ENCODE measurements at places on chromosomes 1 and 21.
A peak's percentile ranks its signal among the peaks of the same experiment; 100 is the strongest.

GRCh38 chr21:39110431-39110830, 72.8 kb downstream of the PSMG1 start:
- DNase-seq = no peak

DNA sequence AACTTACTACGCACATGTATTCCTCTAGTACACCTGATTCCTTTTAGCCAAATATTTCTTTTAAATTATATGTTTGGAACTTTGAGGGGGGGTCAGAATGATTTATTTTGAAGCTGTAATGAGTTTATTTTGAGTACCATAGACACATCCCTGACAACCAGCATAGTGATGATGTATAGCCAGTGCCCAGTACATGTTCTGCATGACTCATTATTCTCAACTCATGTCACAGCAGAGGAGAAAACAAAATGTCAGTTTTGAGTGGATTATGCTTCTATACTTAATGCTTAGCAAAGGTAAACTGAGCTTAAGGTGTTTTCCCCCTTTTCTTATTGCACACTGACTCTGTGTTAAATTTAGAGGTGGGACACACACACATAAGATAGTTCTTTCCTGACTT, 22.4 kb upstream of the LEPR start:
- DNase-seq = no peak

- DNase-seq = no peak
Measured at GRCh38 chr1:42928859-42929258, 29.8 kb downstream of the SLC2A1 start.

DNA sequence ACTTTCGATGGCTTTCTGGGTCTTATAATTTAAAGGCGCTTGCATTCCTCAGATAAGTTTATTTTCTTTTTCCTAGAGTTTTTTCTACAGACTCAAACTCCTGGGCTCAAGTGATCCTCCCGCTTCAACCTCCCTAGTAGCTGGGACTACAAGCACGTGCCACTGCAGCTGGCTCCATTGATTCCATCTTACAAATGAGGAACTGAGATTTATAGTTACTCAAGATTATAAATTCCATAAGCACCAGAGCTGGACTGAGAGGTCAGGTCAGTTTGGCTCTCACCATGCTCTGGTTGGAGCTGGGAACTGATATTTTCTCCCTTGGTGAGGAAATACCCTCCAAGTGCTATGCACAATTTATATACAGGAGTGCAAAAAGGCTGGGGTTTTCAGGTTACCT, 13.4 kb upstream of the PRPF38B start:
- DNase-seq = no peak

DNA sequence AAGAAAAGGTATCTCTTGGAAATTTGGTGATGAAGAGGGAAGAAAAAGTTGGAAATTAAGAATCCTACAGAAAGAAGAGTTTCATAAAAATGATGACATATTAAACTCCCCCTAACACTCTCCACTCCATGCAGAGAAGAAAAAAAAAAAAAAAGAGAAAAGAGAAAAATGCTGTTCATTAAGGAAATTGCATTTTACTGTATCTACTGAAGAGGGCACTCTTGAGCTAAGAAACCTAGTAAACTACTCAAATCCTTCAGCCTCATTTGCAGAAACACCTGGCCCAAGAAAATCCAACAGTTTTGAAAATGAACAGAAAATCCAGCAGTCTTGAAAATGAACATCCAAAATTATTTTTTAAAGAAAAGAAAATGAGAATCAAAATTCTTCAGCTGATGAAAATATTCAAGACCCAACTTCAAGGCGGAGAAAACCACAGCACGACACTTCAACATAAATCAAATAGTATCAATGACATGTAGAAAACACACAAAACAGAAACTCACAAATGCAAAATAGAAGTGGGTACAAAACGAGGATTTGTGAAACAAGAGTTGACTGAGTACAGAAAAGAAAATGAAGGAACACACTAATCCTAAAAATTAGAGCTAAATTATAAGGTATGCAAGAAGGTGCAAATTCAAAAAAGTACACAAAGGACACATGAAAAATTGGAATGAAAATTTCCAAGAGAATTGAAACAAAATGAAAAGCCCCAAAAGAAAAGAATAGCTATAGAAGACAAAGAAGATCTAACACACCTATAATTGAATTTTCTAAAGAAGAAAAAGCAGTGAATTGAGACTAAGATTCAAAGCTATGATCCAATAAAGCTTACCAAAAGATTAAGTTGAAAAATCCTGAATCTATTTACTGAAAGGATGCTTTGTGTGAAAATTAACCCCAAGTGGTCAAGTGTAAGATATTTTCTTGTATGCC, 73.2 kb upstream of the DNAJC6 start:
- DNase-seq = peak; percentile 19

GRCh38 chr1:53145051-53145600, 2.7 kb upstream of the SLC1A7 start:
- no peak for DNase-seq

GRCh38 chr21:34889676-34890469, 159.2 kb downstream of the RUNX1 start:
- peak; percentile 80 for DNase-seq

GRCh38 chr1:76137746-76138145, 63.2 kb downstream of the ST6GALNAC3 start:
- DNase-seq = peak; percentile 22

DNA sequence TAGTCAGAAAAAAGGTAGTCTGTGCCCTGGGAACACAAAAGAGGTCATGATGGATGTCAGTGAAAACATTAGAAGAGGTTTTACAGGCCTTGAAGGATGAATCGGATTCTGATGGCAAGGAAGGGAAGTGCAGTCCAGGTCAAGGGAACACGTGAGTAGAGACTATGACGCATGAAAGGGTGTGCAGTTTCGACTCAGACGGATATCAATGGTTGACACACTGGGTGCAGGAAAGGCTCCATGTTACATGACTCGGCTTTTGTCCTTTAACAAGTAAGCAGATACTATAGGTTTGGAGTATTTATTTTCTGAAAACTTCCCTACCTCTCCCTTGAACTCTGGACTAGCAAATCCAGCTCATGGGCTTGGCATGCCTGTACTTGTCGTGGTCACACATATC, 55.3 kb downstream of the SEC16B start:
- DNase-seq = no peak

GRCh38 chr1:170562646-170563338, 30.8 kb downstream of the GORAB start:
- DNase-seq = peak; percentile 90

DNA sequence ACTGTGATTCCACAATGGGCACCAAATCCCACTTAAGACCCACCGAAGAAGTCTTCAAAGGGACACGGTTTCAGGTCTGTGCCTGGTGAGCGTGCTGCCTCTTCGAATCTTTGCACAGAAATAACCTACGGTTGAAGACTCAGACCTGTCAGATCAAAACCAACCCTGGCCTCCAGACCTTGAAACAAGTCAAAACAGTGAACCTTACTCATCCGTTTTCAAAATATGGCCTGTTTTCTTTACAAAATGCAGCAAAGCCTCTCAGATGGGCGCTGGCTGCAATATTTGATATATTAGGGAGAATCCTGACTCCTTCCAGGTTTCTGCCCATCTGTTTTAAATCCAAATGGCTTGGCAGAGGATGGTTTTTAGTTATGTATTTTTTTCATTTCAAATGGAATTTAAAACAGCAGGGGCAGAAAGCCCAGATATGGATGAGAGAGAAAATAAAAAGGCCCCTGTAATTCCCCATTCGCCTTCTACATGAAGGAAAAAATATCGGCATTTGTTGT, 14.0 kb downstream of the JUN start:
- no peak for DNase-seq

- DNase-seq = peak; percentile 36
Measured at GRCh38 chr1:158121604-158122254, 59.0 kb upstream of the CD1D start.

- no peak for DNase-seq
Measured at GRCh38 chr1:86205741-86206140, 49.2 kb upstream of the COL24A1 start.

GRCh38 chr1:31381394-31382294, 8.8 kb upstream of the FABP3 start:
- DNase-seq = no peak

- DNase-seq = peak; percentile 15
Measured at GRCh38 chr1:26529655-26530409, at the start of gene RPS6KA1. TSS of gene RPS6KA1 (plus strand) at chr1:26529761. CDS start at chr1:26529921, 160 bp downstream.

GRCh38 chr1:158932171-158932570, 819 bp downstream of the PYHIN1 start:
- no peak for DNase-seq

DNA sequence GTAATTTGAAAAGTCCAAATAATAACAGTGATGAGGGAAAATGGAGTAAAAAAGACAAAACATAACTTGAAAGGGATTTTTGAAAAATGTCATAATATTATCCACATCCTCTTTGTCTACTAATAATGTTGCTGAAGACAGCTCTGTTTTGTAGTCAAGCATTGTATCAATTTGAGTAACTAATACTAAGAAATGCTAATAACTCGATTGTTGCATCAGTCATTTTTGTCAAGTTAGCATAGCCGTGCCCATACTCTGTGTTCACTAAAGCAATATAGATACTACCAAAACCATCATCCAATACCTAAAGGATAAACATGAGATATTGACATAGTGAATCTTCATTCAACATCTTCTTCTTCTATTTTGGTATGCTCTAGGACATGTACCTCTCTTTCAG, 17.3 kb downstream of the PDC start:
- no peak for DNase-seq

GRCh38 chr1:176515310-176515709, 52.3 kb downstream of the PAPPA2 start:
- peak; percentile 81 for DNase-seq

DNA sequence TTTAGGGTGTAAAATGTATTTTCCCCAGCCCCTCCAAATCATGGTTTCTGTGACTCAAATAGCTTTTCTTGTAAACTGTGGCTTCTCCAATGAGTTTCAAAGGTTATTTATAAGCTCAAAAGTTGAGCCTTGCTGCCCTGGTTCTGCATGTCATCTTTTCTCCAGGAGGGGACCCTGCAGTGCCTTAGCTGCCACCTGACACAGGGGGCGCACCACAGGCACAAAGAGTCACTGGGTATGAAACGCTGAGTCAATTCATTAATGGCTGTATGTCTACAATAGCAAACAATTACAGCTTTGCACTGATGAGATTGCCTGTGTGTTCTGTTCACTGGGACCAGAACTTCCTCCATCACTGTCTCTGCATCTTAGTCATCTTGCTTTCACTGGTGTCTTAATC, 100.8 kb downstream of the PCP4 start:
- no peak for DNase-seq

GRCh38 chr1:115669002-115669673, 27.4 kb downstream of the VANGL1 start:
- peak; percentile 90 for DNase-seq

DNA sequence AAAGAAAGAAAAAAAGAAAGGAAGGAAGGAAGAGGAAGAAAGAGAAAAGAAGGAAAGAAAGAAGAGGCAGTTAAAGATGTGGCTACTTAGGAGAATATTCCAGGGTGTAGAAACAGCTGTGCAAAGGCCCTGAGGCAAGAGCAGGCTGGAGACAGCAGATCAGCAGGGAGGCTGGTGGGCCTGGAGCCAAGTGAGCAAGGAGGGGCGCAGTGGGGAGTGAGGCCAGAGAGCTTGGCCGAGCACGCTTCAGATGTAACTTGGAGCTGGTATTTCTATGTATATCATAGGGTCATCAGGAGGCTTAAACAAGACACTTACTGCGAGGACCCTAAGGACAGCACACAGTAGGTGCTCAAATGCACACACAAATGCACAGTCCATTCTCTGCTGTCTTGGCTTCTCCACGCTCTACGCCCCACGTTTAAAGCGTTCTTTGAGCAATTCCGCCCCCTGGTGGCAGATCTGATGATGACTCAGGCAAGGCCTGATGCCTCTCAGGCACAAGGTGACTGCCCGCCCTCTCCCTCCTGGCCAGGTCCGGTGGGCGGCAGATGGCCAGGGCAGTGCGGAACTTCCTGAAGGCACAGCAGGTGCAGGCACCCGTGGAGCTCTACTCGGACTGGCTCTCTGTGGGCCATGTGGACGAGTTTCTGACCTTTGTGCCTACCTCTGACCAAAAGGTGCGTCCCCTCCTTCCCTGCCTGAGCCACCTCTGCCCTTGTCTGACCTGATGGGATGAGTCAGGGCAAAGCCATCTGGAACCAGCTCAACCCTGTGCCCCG, 11.9 kb upstream of the PADI3 start:
- DNase-seq = peak; percentile 76

DNA sequence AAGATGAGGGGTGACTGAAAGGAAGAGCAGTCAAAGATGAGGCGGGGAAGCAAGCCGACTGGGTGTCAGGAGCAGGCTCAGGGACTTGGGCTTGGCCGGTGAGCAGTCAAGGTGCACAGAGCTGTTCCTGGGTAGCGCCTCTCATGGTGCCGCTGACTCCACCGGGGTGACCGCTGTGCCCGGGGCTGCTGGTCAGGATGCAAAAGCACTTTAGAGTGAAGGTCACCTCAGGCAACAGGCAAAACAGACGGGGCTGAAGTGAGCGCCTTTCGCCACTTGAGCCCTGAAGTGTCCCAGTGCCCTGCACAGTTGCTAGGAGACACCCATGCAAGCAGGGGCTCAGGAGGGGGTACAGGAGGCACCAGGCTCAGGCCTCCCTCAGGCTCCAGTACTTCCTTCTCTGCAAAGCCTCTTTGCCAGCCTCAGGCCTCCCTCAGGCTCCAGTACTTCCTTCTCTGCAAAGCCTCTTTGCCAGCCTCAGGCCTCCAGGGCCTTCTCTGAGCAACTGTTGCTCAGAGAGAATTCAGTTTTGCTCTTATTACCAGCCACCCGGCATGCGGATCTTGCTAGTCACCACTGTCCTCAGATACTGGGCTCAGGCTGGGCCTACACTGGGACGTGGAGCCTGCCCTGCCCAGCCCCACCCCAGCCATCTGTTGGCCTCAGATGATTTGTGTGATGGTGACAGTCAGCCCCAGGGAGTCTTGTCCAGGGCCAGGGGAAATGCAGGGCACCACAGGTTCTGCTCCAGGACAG, 99.7 kb upstream of the IRF2BP2 start:
- no peak for DNase-seq

DNA sequence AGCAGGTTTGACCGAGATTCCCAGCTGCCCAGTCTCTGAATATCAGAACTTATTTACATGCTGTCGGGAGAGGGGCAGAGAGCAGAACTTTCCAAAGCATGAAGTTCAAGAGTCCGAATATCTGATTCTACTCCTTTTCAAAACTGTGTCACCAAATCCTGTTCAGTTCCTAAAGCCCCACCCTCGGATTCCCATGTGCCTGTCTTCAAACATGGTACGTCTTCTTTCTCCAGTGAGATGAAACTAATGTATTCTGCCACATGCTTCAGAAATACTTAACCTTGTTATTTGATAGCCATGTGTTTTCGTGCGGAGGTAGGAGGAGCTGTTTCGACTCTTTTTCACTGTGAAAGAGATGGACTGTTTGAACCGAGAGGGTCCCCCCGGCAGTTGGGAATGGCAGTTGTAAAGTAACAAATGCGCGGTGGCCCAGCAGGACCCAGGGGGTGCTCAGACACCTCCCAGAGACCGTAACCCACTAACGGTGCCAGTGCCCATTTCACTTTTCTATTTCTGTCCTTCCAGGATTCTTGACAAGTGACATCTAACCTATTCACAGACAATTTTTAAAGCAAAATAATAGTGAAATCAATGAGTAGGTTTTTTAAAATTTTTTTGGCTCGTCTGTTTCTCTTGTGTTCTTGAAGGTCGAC, 67.2 kb downstream of the ZBTB18 start:
- no peak for DNase-seq

DNA sequence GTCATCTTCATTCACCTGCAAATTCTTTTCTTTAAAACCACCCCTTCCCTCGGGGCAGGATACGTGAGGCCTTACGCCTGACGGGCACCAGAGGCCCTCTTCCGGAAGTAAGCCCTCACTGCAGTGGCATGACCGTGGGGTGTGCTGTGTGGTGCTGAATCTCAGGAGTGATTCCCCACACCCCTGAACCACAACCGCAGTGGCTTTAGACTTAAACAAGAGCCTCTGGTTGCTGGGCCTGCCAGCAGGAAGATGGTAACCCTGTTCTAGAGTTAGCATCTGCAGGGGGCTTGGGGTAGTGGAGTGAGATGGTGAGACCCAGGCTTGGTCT, 12.1 kb downstream of the BSND start:
- no peak for DNase-seq

Measured in fibroblast of lung (primary cell).